ENCODE measurements at places on chromosomes 7 and 10.

DNA sequence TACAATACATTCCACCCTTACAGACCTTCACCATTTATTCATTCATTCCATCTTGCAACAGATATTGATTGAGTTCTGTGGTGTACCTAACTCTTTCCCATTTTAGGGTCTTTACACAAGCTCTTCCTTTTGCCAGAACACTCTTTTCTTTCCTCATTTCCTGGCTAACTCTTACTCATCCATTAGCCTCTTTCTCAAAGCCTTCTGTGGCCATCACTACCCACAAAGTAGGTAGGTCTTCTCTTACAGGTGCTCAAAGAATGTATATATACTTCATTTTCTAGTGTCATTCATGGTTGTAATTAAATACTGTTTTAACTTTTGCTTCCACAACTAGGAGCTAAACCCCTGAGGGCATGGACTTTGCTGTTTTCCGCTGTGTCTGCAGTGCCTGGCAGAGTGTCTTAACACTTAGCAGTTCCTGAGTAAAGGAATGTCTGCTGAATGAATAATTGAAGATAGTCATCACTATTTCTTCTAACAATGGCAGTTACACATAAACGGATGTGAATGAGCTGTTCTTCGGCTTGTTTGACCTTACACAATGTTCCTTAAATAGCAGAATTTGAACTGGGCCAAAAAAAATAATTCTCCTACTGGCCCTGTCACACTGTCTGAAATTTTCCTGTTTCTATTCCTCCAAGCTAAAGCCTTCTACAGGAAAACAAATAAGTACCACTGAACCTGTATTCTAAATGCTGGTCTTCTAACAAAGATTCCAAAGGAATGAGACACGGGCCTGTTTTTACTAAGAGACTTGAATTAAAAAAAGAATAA is 15.1 kb downstream of the BCAP29 start:
- DNase-seq: no peak

DNA sequence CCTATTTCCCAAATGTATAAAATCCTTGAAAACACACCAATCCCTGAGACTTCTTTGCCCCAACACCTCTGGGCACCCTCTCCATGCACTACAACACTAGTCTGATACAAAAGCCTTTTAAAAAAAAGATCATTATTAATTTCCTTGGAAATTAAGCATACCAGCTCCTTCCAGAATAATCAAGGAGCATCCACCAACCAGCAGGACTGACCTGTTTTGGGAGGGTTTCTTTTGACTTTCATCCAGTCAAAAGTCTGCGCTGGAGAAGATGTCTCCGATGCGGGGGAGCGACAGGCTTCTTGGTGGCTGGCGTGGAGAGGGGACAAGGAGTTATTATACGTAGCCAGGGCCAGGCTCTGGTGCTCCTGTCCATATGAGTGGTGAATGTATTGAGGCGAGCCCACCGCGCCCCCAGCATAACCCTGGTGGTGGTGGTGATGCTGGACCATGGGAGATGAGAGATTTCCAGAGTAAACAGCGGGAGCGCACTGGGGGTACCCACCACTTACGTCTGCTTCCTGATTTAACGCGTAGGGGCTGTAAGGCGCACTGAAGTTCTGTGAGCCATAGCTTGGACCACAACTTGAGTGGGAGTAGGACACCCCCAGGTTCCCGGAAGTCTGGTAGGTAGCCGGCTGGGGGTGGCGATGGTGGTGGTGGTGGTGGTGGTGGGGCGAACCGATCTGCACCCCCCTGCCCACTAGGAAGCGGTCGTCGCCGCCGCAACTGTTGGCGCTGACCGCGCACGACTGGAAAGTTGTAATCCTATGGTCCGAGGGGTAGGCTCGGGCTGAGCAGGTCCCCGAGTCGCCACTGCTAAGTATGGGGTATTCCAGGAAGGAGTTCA is 527 bp downstream of the HOXA1 start:
- DNase-seq: no peak

GRCh38 chr10:35635576-35635975 is 6.5 kb downstream of the FZD8 start:
- no peak for DNase-seq

DNA sequence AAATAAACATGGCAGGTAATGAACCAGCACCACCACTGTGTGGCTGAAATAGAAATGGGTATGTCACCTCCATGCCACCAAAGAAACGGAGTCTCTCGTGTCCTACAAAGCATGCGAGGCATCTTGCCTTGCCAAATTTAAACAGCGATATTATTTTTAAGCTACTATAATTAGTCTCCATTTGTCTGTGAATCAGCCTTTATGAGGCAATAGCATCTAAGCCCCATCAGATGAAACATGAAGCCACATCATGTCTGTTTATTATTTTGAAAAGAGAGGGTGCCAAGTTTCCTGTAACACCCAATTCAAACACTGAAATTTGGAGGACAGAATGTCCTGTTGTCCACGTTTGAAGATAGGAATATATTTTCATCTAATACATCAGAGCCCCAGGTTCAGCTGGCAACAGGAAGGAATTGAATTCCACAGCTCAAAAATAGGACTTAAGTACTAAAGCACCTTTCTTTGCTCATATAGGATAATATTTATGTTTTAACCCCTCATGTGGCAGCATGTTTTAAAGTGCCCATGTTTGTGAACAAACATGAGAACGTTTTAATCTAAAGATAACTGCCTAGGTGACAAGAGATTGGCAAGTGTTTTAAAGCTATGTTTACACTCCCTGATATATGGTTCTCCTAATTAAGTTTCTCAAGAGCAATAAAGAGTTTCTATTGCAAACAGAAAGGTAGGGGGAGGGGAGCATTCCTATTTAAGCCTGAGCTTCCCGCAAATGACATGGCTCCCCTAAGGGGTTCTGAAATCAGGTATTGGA is 86.8 kb downstream of the SORBS1 start:
- no peak for DNase-seq

GRCh38 chr10:101752241-101752640 is 23.7 kb downstream of the FGF8 start:
- DNase-seq: no peak

GRCh38 chr10:17668435-17669184 is 24.7 kb downstream of the STAM start:
- no peak for DNase-seq

DNA sequence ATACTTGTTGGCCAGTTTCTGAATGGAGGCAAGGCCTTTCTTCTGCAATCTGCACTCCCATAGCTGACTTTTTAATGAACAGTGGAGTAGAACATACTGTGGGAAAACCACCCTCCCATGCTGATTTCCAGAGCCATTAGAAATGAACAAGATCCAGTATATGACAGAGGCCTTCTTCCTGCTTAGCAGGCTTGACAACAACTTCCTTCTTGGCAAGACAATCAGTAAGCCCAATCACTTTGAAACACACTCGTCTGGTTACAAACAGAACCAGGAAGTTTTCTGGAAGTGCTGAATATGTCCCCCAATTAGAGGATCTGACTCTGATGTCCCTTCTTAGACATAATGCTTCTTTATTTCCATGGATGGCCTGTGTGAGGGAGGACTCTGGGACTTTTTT is 103.4 kb downstream of the SAMD9 start:
- no peak for DNase-seq

GRCh38 chr10:79103585-79103984 is 34.8 kb downstream of the ZMIZ1 start:
- no peak for DNase-seq

DNA sequence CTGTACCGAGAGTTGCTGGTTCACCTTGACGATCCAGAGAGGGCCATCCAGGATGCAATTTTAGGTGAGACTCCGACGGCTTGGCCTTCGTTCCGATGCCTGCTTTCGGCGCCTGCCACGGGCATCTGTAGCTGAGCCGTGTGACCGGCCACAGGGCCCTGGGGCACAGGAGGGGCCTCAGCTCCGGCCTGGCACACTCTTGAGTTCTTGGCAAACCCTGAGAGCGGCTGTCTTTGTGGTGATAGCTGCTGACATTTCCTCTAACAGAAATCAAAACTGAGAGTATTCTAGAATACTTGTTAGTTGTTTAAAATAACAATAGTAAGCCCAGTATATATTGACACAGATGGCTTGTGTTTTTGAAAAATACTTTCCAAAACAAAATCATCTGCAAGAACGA is 52.2 kb upstream of the SUN1 start:
- no peak for DNase-seq

DNA sequence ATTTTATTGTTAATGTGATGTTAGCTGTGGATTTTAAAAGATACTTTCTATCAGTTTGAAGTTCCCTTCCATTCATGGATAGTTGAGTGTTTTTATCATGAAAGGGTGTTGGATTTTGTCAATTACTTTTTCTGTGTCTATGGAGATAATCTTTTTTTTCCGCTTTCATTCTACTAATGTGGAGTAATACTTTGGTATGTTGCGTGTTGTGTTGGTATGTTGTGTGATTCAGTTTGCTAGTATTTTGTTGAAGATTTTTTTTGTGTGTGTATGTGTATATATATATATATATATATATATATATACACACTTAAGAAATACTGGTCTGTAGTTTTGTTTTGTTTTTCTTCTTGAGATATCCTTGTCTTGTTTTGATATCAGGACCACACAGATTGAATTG is 100.3 kb downstream of the CCSER2 start:
- DNase-seq: no peak

DNA sequence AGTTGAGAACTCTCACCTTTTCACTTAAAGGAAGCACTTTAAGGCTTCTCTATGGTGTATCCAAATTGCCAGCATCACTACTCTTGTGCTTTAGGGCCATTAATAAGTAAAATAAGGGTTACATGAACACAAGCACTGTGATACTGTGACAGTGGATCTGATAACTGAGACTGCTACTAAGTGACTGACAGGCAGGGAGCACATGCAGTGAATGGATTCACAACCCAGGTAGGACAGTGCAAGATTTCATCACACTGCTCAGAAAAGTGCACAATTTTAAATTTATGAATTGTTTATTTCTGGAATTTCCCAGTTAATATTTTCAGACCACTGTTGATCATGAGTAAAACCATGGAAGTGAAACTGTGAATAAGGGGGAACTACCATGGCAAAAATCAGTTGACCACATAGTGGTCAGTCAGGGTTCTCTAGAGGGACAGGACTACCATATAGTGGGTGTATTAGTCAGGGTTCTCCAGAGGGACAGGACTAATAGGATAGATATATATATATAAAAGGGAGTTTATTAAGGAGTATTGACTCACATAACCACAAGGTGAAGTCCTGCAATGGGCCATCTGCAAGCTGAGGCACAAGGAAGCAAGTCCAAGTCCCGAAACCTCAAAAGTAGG is 20.9 kb upstream of the CYP51A1 start:
- no peak for DNase-seq

DNA sequence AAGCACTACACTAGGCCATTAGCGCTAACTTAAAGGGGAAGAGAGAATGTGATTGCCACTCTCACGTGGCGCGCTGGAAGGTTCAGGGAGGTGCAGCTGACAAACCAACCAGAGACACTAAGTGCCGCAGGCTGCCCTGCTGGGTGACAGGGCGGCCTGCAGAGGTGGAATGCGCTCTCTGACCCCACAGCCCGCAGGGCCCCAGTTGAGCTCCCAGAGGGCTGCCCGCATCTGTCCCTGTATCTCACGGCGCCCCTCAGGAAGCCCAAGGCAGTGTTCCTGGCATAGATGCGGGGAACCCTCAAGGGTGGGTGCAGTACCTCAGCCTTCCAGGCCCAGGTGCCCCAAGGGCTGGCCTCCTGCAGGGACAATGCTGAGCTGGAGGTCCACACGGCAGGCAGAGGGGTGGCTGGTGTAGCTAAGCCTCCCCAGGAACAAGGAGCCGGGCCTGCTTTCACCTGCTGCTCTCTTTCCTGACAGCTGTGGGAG is 66.6 kb downstream of the CALML3 start:
- no peak for DNase-seq

- DNase-seq: no peak
Observed at GRCh38 chr7:95960706-95961244, 188.4 kb downstream of the DYNC1I1 start.

- no peak for DNase-seq
Observed at GRCh38 chr10:116753759-116754158, 11.4 kb upstream of the HSPA12A start.

GRCh38 chr10:5043716-5044115 is 40.1 kb upstream of the AKR1C2 start:
- no peak for DNase-seq

DNA sequence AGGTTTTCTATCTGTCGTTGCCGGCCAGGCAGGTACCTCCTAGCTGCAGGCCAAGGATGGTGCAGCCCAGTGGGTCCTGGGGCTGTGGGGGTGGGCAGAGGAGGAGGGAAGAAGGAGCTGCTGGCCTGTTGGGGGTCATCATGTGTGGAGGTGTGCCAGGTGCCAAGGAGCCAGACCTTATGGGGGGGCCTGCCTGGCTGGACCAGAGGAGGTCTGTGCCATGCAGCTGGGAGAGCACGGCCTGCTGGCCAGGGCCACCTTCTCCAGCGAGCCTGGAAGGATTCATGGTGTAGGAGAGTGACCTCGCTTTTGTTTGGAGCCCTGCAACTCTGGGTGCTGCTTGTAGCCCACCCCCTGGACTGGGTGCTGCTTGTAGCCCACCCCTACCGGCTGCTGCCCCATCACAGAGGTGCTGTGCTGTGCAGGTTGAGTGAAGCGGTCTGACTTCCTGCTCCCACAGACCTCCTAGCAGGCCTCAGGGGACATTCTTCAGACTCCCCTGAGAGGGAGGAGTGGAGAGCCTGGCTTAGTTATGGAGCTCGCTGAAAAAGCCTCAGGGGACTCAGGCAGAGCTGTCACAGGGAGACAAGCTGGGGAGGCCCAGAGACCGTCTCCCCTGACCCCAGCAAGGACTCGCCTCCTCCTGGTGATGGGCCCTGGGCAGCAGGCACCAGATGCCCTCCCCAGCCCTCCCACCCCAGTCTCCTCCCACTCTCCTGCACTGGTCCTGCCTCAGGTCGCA is 67.7 kb upstream of the AQP1 start:
- DNase-seq: no peak

GRCh38 chr7:152476551-152476950 is 40.7 kb upstream of the KMT2C start:
- no peak for DNase-seq

DNA sequence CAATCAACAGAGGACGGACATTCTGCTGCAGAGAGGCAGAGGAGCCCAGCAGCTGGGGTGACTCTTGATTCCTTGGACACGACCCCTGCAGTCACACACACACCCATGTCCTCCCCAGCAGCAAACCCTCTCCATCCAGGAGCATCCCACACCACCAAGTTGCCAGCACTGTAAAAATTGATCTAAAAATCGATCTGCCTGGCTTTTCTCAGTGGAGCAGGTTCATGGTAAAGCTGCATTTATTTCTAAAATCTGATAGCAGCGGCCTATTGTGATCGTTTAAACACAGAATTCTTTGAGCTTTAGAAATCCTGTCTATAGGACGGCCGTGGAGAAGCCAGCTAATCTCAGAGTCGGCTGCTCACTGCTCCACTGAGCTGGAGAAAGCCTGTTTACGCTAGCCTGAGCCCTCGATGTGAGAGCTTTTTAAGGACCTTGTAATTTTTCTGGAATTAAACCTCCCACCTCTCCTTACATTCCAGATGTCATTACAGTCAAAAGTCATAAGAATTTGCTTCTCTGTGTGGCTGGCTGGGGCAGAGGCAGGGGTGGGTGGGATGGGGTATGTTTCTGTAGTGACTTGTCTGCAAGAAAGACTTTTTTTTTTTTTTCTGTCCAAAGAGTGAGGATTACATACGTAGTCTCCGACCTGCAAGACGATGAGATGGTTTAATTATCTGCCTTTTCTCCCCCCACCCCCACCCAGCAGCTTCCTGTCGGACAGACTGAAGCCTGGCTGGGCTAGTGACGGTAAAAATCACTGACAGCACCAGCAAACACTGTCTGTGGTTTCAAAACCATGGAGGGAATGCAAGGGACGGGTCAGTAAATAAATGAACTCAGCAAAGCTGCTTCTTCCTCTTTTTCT is 31.6 kb downstream of the TRIM8 start:
- DNase-seq: no peak
